ENCODE measurements at places on chromosomes 11 and 22. TPM values are rescaled to one million over a fixed set of nuclear protein-coding genes. Genes with fewer than 3 reads are reported as not detected.

The PNPLA5 gene
- total RNA-seq: not detected

The HEPHL1 gene
- 114 TPM for total RNA-seq

The SLC29A2 gene
- total RNA-seq: 4.4 TPM

The OR6A2 gene
- total RNA-seq: not detected

The SLC7A4 gene
- 0.11 TPM for total RNA-seq

The MGAT3 gene
- not detected for total RNA-seq

The ZNF280B gene
- total RNA-seq: 1.3 TPM

The TSPAN18 gene
- 0.04 TPM for total RNA-seq

The NXPE2 gene
- not detected for total RNA-seq

The C22orf23 gene
- 0.10 TPM for total RNA-seq

The POLD3 gene
- 21.2 TPM for total RNA-seq

The LRRC75B gene
- total RNA-seq: 6.5 TPM

The PDE3B gene
- 0.03 TPM for total RNA-seq

The C11orf16 gene
- not detected for total RNA-seq

The C11orf21 gene
- total RNA-seq: not detected

The GLB1L2 gene
- 1.4 TPM for total RNA-seq

The ATG16L2 gene
- 13.1 TPM for total RNA-seq

The THY1 gene
- total RNA-seq: 51.6 TPM

The DENND6B gene
- 0.42 TPM for total RNA-seq

The RAB36 gene
- 3.2 TPM for total RNA-seq

The MB gene
- not detected for total RNA-seq

The TPH1 gene
- 0.14 TPM for total RNA-seq

The DDI1 gene
- total RNA-seq: not detected

The BIRC2 gene
- total RNA-seq: 57.3 TPM

The IGSF9B gene
- total RNA-seq: 1.6 TPM

The EMID1 gene
- not detected for total RNA-seq

The RPL27A gene
- 2,135 TPM for total RNA-seq

The OR2D3 gene
- total RNA-seq: not detected

The OR52I1 gene
- total RNA-seq: not detected

The PATE2 gene
- not detected for total RNA-seq

The INS gene
- not detected for total RNA-seq

The ELMOD1 gene
- not detected for total RNA-seq

The OR4D5 gene
- total RNA-seq: not detected

The SLC35F2 gene
- total RNA-seq: 43.8 TPM

The TRIM51 gene
- not detected for total RNA-seq

The OR9G1 gene
- not detected for total RNA-seq

The GTF2H1 gene
- 51.7 TPM for total RNA-seq

The SCGB1C1 gene
- total RNA-seq: not detected

The MFNG gene
- total RNA-seq: 4.2 TPM

The NEFH gene
- total RNA-seq: 1.9 TPM

The SPA17 gene
- total RNA-seq: 22.3 TPM

The OTOG gene
- not detected for total RNA-seq

The OR52E8 gene
- not detected for total RNA-seq

The KCNJ4 gene
- not detected for total RNA-seq

The MS4A3 gene
- not detected for total RNA-seq
